ENCODE measurements at places on chromosomes 12 and 14.

GRCh38 chr12:75975702-75976101 lies 55.9 kb downstream of the PHLDA1 start:
- DNase-seq, result no peak

DNA sequence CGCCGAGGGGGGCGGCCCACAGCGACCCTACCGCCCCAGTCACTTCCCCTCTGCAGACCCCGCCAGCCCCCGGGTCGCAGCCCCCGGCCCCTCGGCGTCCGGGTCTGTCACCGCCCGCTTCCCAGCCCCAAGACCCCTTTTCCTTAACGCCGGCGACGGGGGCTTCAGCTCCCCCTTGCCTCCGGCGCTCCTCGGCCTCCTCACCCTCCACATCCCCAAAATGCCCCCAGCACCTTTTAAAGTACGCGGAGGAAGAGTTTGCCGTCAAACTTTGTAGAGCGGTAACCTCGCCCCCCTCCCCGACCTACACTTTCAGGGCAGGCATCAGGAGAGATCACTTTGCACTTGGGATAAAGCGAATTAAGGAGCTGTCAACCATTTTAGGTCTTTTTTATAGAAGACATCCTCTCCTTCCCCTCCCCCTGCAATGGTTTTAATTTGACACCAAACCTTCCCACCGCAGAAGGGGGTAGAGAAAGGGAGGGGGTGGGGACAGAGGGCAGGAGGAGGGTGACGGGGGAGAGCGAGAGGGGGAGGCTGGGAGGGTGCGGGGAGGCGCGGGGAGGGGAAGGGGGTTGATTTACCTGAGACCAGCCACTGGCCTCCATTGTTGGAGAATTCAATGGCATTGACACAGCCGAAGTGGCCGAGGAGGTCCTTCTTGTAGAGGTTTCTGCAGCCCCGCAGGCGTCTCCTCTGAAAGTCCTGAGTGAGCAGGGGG lies 578 bp downstream of the DCAF5 start:
- DNase-seq, result no peak

DNA sequence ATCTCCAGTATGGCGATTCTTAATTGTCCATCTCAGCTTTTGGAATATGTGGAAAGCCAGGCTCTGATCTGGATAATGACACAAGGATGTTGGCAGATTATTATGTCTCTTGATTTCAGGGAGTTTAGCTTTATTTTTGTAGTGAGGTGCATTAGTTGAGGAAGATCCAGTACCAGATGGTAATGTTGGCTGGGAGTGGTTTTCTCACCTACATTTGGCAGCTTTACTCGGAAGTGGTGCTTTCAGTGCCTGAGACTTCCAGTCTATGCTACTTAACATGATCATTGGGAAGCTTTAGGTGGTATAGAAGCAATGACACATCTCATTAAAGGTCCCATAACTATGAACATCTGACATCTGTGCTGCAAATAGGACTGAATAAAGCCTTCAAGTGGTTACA lies 7.5 kb downstream of the SLC15A5 start:
- no peak for DNase-seq

DNA sequence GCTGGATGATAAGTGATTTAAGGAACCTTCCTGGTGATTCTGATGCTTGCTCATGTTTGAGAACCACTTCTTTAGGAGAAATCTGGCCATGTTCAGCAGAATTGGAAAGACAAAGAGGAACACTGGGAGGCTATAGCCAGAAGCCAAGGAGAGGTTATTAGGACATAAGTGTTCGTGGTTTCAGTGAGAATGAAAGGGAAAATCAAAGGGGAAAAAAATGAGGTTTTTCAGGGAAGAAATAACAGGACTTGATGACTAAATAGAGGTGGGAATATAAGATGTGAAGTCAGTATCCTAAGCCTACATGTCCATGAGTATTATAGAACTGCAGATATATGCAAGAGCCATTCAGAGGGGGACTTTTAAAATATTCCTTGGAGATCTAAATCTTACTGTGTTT lies 95.6 kb downstream of the DAAM1 start:
- DNase-seq, result no peak

DNA sequence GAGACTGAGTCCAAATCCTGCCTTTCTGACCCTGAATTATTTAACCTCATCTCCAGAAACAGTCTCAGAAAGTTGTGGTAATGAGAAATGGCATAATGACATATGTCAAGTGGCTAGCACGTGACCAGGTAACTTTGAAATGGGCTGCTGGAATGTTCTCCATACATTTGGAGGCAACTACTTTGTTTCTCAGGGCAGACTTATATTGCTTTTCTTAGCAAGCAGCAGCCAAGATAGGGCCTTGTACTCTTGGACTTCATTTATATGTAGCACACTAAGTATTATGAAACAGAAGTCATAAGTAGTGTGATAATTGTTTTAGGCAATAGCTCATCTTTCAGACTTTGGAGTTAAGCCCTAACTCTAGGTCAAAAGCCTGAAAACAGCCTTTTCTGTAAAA lies 494.7 kb downstream of the NPAS3 start:
- DNase-seq, result no peak

DNA sequence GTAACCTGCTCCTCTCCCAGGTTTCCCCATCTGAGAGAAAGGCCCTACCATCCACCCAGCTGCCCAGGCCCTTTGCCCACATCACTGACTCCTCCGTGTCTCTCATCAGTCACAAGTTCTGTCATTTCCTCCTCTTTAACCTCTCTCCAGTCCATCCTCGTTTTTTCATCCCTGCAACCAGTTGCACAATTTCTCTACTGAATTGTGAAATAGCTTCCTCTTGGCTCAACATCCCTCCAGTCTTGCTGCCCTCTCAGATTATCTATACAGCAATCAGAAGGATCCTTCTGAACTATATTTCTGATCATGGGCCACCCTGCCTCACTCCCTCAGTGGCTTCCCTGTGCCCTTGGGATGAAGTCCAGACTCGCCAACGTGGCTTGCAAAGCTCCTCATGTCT lies 6.8 kb downstream of the FAM161B start:
- DNase-seq, result peak; percentile 10

GRCh38 chr14:49512571-49512970 lies 73.6 kb downstream of the RPS29 start:
- DNase-seq, result no peak

All from AG04449 (cell line).